ENCODE measurements at places on chromosomes 5 and 9.

DNA sequence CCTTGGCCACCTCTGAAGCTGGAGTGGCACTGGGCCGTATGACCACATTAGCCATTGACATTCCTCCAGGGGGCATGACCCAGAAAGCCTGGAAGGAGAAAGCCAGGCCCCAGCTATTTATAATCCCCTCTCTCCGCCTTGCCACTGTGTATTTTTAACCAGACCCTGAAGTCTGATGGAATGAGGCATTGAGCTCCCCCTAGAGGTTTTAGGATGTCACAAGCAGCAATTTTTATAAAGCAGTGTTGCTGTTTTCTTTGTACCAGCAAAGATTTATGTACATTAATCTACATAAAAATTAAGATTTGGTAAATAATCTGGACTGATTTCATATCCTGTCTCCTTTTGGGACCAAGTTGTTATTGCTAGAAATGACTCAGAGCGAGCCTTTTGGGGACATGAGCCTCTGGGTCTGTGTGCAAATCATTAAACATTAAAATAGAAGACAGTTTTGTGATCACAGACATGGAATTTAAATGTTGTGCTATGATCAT lies 127.1 kb downstream of the TRIO start:
- no peak for DNase-seq

DNA sequence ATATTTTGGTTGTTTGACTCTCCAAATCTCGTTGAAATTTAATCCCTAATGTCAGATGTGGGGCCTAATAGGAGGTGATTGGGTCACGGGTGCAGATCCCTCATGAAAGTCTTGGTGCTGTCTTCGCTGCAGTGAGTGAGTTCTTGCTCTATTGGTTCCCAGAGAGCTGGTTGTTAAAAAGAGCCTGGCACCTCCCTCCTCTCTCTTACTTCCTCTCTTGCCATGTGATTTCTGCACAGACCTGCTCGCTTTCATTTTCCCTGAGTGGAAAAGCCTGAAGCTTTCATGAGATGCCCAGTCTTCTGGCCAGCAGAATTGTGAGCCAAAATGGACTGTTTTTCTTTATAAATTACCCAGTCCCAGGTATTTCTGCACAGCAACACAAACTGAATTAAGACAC lies 221.6 kb downstream of the MAT2B start:
- DNase-seq, result no peak

- DNase-seq, result no peak
Measured at GRCh38 chr9:113417370-113417769, 6.8 kb downstream of the C9orf43 start.

- no peak for DNase-seq
Measured at GRCh38 chr5:23864786-23865185, 357.4 kb downstream of the PRDM9 start.

GRCh38 chr5:56375011-56375410 lies 141.9 kb upstream of the ANKRD55 start:
- DNase-seq, result no peak

GRCh38 chr5:42268630-42269029 lies 154.6 kb upstream of the GHR start:
- no peak for DNase-seq
